ENCODE measurements at places on chromosomes 11 and 22. TPM values are rescaled to one million over a fixed set of nuclear protein-coding genes. Genes with fewer than 3 reads are reported as not detected.

DNA sequence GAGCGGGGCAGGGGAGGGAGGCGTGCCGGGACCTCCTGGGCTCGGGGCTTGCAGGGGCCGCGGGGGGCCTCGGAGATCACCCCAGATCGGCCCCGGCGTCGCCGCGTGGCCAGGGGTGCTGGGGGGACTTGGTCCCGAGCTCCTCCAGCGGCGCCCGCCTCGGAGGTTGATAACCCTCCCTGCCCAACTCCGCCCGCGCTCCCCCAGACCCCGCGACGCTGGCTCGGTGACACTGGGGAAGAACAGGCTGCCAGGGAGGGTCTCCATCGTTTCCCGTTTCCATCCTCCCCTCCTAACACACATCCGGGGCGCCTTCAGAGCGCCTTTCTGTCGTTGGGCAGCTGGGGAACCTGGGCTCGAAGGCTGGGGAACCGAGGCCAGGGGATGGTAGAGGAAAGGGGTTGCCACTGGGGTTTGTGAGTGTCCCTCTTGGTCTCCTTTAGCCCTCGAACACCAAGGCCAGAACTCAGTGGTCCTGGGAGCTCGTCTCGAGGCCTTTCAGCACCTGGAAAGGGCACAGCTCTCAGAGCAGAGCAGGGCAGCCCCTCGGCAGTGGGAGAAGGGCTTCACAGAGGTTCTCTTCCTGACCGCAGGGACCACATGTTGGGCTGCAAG is 431 bp downstream of the SLC37A2 start:
- H3K27me3 ChIP-seq: no peaks in the 10 kb centered on the region
- no peaks in the 10 kb centered on the region for H3K36me3 ChIP-seq
- H3K4me1 ChIP-seq: peaks cover 3% of the 10 kb centered on the region
- H3K27ac ChIP-seq: no peak overlapping the region
- no peak for DNase-seq

DNA sequence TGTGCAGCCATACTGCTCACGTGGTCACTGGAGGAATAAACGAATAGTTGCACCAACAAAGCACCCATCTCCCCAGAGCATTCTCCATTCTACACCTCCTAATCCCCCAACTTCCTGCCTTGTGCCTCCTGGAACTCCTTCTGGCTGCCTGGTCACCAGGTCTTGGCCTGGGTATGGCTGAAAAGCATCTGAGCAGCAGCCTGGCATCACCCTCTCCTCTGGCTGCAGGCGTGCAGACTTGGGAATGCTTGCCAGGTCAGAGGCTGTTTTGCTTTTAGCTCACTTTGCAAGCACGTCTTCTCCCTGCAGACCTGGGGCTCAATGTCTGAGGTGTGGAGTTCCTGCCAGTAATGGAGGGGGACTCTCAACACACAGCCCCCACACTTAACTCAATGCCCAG is 33.3 kb upstream of the KCNJ11 start:
- H3K36me3 ChIP-seq: no peaks in the 10 kb centered on the region
- H3K27ac ChIP-seq: no peak overlapping the region
- no peak for DNase-seq
- no peaks in the 10 kb centered on the region for H3K4me1 ChIP-seq
- no peak overlapping the region for H3K4me3 ChIP-seq
- H3K27me3 ChIP-seq: peaks cover 6% of the 10 kb centered on the region

DNA sequence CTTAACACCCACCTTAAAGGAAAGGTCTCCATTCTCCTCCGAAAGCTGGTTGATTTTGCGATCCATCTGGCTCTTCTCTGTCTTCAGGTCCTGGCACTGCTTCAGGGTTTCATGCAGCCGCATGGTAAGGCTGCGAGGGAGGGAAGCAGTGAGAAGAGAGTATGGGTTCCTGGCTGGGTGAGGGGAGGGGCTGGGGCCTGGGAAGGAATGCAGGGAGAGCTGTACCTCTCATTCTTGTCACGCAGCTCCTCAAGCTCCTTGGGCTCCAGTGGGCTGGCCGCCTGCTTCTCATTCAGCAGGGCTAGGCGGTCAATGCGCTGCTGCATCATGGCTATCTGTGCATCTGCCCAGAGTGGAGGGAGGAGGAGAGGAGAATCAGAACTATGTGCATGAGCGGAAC is 19.5 kb downstream of the IL18BP start:
- no peak for DNase-seq
- H3K4me1 ChIP-seq: no peaks in the 10 kb centered on the region
- H3K36me3 ChIP-seq: peaks cover 93% of the 10 kb centered on the region
- no peak overlapping the region for H3K27ac ChIP-seq

GRCh38 chr11:63682066-63683021 is 1.0 kb downstream of the RTN3 start:
- DNase-seq: no peak
- H3K4me3 ChIP-seq: peak overlapping the region; percentile 87
- H3K4me1 ChIP-seq: peaks cover 6% of the 10 kb centered on the region
- H3K36me3 ChIP-seq: no peaks in the 10 kb centered on the region
- H3K27ac ChIP-seq: peak overlapping the region; percentile 79
- H3K27me3 ChIP-seq: no peaks in the 10 kb centered on the region

DNA sequence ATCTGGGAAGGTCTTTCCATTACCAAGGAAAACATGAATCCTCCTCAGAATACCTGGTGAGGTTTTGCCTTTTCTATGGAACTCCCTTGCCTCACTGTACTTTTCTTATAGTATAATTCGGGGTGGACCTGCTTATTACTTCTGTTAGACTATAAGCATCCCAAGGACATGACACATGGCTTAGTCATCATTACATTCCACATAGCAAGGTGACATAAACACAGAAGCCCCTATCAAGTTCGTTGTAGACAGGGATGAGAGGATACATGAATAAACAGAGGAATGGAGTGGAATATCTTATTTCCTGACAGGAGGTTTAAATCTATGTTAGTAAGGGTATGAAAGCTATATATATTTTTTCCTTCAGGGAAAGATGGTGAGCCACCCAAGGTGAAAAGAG is 532.2 kb upstream of the CCDC90B start:
- H3K27ac ChIP-seq: no peak overlapping the region
- H3K4me3 ChIP-seq: no peak overlapping the region
- no peaks in the 10 kb centered on the region for H3K27me3 ChIP-seq
- DNase-seq: peak; percentile 69
- H3K36me3 ChIP-seq: no peaks in the 10 kb centered on the region

GRCh38 chr11:96215110-96215782 is 127.7 kb downstream of the MAML2 start:
- H3K27me3 ChIP-seq: no peaks in the 10 kb centered on the region
- peak overlapping the region; percentile 88 for H3K27ac ChIP-seq
- peak; percentile 76 for DNase-seq
- H3K4me1 ChIP-seq: peaks cover 39% of the 10 kb centered on the region
- no peaks in the 10 kb centered on the region for H3K36me3 ChIP-seq

NXPE2 gene
- total RNA-seq: not detected

DNA sequence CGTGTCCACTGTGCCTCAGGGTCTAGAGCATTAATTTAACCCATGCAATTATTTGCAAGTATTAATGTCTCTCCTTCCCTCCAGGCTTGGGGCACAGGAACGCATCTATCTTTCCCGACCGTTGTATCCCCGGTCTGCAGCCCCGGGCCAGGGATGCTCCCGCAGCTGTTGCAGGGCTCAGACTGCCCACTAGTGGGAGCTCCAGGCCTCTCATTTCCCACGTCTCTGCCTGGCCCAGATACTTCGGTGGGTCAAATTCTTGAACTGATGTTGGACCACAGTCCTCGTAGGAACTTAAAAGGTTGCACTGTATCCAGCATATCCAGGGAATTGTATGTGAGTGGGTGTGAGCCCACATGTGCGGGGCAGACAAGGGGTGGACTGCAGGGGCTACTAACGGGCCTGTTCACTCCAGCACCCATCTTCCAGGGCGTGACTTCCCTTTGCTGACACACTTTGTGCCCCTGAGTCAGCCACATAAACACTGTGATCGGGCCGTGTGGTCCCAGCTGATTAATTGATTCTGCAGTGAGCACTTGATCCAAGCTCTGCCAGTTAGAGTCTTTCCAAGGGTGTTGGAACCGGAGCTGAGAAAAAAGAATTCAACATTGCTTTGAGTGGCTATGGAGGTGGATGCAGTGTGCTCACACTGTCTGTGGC is 451.3 kb downstream of the TBC1D22A start:
- H3K27ac ChIP-seq: no peak overlapping the region
- H3K4me3 ChIP-seq: no peak overlapping the region
- H3K27me3 ChIP-seq: no peaks in the 10 kb centered on the region
- H3K36me3 ChIP-seq: no peaks in the 10 kb centered on the region
- no peaks in the 10 kb centered on the region for H3K4me1 ChIP-seq

GRCh38 chr22:21641417-21641788 is 699 bp upstream of the SDF2L1 start:
- DNase-seq: peak; percentile 55
- H3K36me3 ChIP-seq: peaks cover 5% of the 10 kb centered on the region
- H3K4me3 ChIP-seq: peak overlapping the region; percentile 54
- peaks cover 1% of the 10 kb centered on the region for H3K4me1 ChIP-seq

DNA sequence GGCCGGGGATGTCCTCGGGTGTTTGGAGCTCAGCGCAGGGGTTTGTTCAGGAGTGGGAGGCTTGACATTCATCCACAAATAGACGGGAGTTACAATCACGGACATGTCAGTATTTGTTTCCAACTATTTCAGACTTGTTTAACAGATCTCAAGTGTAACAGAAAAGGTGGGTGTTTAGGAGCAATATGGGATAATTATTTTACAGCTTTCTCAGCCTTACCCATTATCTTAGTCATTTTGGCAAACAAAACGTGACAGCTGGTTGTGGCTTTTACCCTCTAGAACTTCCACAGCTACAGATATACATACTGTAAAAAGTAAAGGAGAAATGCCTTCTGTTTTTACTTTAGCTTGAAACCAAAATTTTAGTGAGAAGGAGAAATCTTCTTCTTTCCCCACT is 178.7 kb upstream of the TMEM45B start:
- H3K27me3 ChIP-seq: no peaks in the 10 kb centered on the region
- no peak for DNase-seq
- H3K4me1 ChIP-seq: peaks cover 11% of the 10 kb centered on the region
- H3K36me3 ChIP-seq: no peaks in the 10 kb centered on the region
- H3K27ac ChIP-seq: no peak overlapping the region

GRCh38 chr11:47714554-47715081 is 551 bp downstream of the AGBL2 start:
- no peaks in the 10 kb centered on the region for H3K27me3 ChIP-seq
- H3K4me3 ChIP-seq: peak overlapping the region; percentile 50
- H3K4me1 ChIP-seq: no peaks in the 10 kb centered on the region
- peaks cover 16% of the 10 kb centered on the region for H3K36me3 ChIP-seq
- H3K27ac ChIP-seq: peak overlapping the region; percentile 52

- no peak overlapping the region for H3K27ac ChIP-seq
- no peak overlapping the region for H3K4me3 ChIP-seq
- no peaks in the 10 kb centered on the region for H3K4me1 ChIP-seq
- DNase-seq: no peak
- no peaks in the 10 kb centered on the region for H3K36me3 ChIP-seq
Measured at GRCh38 chr11:31818425-31818755, 7.3 kb upstream of the PAX6 start.

DNA sequence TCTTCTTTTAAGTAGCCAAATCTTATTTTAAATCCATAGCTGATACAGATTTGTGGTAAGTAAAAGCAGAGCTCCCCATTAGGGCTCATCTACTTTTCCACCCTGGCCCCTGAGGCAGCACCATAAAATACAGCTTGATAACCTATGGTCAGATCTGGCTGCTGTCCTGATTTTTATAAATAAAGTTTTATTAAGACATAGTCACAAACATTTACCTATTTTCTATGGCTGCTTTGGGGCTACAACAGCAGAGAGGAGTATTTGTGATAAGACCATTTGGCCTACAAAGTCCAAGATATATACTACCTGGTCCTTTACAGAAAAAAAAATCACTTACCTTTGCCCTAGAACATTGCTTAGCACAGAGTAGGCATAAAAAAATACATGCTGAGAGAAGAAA is 200.0 kb upstream of the SEZ6L start:
- no peaks in the 10 kb centered on the region for H3K36me3 ChIP-seq
- no peak overlapping the region for H3K27ac ChIP-seq
- no peak overlapping the region for H3K4me3 ChIP-seq
- no peak for DNase-seq
- no peaks in the 10 kb centered on the region for H3K4me1 ChIP-seq

DNA sequence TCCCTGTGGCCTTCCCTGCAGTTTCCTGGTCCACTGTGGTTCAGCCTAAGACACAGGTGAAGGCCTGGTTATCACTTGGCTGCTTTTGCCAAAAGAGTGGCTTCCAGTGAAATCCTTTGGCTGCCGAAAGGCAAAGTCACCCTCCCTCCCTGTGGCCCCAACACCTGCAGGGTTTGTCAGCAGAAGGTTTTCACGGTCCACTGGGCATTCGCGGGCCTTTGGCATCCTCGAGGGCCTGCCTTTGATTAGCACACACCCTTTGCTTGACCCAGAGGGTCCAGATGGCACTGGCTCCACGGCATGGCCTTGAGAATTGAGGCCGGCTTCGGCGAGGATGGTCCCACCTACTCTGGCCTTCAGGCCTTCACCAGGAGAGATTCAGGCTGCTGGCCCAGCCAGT is 35.3 kb downstream of the RTN4R start:
- no peak overlapping the region for H3K4me3 ChIP-seq
- H3K4me1 ChIP-seq: no peaks in the 10 kb centered on the region
- no peaks in the 10 kb centered on the region for H3K36me3 ChIP-seq
- no peak for DNase-seq
- H3K27ac ChIP-seq: no peak overlapping the region

SLC17A6 gene
- not detected for total RNA-seq

GRCh38 chr11:110894224-110894623 is 182.0 kb upstream of the ARHGAP20 start:
- peaks cover 10% of the 10 kb centered on the region for H3K4me1 ChIP-seq
- DNase-seq: no peak
- no peaks in the 10 kb centered on the region for H3K36me3 ChIP-seq
- no peak overlapping the region for H3K4me3 ChIP-seq
- no peak overlapping the region for H3K27ac ChIP-seq
- no peaks in the 10 kb centered on the region for H3K27me3 ChIP-seq

DNA sequence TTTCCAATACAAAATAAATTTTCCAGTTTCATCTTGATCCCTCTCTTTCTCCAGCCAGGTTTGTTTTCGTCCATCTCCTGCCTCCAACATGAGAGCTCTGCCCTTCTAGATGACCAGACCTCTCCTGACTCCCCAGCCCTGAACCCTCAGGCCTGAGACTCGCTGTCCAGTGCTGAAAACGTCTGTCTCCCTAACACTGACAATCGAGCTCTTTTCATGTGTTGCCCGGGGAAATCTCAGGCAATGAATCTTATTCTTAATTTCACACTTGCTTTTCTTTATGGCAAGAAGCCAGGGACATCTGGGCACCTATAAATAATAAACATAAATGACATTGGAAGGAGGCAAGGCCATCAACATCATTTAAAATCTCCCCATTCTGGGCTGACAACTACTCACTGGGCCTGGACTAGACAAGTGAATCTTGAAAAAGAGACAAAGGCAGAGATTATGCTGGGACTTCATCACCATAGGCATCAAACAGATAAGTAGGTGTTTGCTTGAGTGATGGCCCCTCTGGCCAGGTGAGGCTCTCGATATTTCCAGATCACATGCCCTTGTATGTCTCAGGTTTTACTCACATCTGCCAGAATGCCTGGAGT is 274.5 kb upstream of the B3GAT1 start:
- no peaks in the 10 kb centered on the region for H3K27me3 ChIP-seq
- no peak for DNase-seq
- no peaks in the 10 kb centered on the region for H3K4me1 ChIP-seq
- no peak overlapping the region for H3K4me3 ChIP-seq
- no peak overlapping the region for H3K27ac ChIP-seq

Data from IMR-90 (cell line).